ENCODE measurements at places on chromosomes 1 and 21.

DNA sequence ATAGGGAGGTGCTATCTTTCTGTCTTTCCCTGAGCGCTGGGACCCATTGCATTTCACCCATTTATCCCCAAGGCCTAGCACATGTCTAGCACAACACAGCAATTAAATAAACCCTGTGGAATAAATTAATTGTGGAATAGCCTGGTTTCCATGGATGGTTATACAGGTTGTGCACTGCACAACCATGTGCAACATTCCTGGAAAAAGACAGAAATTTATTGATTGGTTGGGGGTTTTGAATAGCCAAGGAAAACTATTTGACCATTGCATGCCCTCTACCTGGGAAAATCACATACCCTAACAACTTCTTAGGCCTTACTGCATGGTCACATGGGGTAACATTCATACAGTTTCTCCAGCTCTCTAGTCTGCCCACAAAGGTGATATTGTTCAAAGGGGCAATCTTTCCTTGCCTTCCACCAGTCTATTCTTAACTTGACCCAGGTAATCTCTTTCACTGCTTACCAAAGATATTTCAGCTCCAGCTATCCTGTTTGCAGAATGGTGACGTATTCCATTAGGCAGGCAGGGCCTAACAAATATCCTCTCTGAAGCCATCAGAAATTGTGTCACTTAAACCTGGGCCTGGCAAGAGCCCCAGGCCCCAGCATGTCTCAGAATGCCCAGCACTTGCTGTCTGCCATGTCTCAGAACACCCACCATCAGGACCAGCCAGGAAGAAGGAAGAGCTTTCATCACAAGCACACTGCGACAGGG, 157.9 kb upstream of the RAB4A start:
- DNase-seq: no peak

GRCh38 chr1:29653886-29654450, 417.6 kb downstream of the PTPRU start:
- DNase-seq: no peak

DNA sequence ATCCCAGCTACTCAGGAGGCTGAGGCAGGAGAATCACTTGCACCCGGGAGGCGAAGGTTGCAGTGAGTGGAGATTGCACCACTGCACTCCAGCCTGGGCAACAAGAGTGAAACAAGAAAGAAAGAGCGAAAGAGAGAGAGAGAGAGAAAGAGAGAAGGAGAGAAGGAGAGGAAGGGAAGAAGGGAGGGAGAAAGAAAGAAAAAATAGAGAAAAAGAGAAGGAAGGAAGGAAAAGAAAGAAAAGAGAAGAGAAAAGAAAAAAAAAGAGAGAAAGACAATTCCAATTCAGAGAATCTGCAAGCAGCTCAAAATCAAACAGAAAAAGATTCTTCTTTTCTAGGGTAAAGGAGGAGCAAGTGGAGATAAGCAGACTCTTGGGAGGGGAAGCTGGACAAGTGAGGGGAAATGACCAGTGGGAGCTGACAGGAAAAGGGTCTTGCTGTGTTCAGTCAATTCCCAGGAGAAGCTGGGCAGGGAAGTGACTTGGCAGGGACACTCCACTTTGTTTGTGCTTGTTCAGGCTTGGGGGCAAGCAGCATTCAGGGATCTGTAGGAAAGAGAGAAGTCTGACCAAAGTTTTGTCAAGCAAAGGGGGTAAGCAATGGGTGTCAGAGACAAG, 3.6 kb upstream of the CAPN2 start:
- no peak for DNase-seq

GRCh38 chr1:206778031-206778430, 5.7 kb upstream of the IL10 start:
- no peak for DNase-seq

GRCh38 chr1:225766967-225767633, 10.5 kb upstream of the SRP9 start:
- DNase-seq: no peak

DNA sequence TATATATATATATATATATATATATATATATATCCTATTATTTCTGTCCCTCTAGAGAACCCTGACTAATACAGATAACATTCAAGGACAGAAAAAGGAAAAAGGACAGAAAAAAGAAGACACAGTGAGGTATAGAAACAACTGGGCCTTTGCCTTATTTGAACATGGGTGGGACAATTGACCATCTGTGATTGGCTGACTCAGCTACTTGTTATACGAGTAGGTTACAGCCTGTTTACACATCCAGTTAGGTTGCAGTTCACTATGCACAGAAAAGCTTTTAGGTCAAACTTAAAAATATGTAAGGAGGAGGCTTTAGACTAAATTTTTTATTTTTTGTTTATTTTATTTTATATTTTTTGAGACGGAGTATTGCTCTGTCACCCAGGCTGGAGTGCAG, 39.8 kb upstream of the RGS8 start:
- DNase-seq: no peak

Data from NCI-H82 (cell line).